ENCODE measurements at places on chromosomes 6 and 20.

DNA sequence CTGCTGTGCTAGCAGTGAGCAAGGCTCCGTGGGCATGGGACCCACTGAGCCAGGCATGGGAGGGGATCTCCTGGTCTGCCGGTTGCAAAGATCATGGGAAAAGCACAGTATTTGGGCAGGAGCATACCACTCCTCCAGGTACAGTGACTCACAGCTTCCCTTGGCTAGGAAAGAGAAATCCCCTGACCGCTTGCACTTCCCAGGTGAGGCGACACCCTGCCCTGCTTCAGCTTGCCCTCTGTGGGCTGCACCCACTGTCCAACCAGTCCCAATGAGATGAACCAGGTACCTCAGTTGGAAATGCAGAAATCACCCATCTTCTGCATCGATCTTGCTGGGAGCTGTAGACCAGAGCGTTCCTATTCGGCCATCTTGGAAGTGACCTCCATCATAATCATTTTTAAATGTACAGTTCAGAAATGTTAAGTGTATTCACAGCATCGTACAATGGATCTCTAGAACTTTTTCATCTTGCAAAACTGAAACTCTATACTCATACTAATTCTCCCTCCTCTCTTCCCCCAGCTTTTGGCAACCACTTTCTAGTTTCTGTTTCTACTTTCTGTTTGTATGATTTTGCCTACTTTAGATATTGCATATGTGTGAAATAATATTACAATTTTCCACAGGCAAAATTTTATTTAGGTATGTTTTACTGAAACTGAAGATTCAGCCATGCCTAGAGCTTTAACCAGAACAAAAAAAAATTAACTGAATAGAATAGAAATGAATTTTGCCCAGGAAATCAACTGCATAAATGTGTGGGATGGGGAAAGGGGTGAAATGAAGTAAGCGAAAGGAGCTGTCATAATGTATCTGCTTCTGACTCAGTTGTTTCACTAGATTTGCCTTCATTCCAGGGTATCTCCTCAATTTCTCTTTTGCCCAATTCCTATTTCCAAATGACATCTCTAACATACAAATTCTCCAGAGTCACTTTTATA lies 100.0 kb downstream of the RWDD2A start:
- no peak for DNase-seq

GRCh38 chr20:4797275-4797674 lies 75.6 kb downstream of the PRND start:
- no peak for DNase-seq

DNA sequence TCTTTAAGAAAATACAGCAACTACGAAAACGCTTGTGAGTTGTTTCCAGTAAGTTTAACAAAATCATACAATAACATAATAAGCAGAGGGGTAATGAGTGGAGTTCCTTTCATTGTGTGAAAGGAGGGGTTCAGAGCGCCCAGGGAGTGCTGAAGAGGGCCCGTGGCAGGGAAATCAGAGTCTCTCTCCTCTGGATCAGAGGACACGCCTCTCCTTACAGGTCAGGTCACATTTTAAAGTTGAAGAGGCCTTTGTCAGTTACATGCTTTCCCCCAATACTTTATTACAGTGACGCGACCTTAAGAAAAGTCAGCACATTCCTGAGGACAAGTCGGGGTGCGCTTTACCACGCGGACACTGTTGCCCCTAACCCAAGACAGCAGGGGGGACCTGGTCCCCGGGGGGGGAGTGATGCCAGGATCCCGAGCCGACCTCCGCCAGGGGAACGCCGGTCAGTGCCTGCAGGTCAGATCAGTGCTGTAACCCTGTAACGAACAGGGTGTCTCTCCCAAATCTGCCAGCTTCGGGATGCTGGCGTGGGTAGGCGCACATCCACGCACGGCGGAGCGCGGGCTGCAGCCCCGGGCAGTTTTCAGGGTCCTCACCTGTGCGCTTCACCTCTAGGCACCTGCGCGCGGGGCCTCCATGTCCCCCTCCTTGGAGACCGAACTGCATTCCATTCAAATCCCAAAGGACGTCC lies 848 bp downstream of the DACT2 start:
- no peak for DNase-seq

GRCh38 chr6:7502743-7503142 lies 38.7 kb upstream of the DSP start:
- no peak for DNase-seq

DNA sequence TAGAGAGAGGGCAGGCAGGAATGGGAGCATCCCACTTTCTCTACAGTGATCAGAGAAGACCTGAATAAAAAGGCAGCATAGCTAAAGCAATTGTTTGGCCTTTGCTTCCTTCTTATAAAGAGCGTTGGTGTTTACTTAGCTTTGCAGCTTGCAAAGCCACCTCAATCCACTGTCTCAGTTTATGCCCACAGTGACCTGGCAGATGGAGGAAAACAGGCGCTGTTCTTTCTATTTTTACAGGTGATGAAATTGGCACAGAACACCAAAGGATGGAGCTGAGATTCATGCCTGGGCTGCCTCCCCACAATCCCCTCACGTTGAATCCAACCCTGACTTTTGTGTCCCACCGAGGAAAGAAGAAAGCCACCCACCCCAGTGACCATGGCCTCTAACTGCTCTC lies 130.5 kb downstream of the TTLL2 start:
- DNase-seq: no peak

- no peak for DNase-seq
These were observed 463.4 kb downstream of the MAFB start for GRCh38 chr20:40225596-40225995.

GRCh38 chr6:164409309-164410009 lies 899.9 kb downstream of the C6orf118 start:
- DNase-seq: no peak

DNA sequence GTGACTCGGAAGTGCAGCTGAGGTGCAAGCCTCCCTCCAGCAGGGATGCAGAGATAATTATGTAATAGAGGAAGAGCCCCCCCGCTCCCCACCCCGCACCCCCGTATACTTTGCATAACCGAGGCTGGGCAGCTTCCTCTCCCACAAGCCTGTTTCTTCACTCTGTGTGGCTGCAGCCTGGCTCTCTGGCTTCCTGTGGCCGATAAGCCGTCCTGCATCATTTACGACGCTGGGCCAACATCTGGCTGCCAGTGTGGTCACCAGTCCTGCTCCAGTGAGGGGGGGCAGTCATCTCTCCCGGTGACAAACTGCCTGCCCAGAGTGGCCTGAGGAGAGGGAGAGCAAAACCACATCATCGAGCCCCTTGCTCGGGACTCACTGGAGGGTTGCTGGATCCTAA lies 59.2 kb downstream of the RBM38 start:
- peak; percentile 98 for DNase-seq

- no peak for DNase-seq
These were observed 113.6 kb upstream of the PLEKHG1 start for GRCh38 chr6:150486048-150486447.

DNA sequence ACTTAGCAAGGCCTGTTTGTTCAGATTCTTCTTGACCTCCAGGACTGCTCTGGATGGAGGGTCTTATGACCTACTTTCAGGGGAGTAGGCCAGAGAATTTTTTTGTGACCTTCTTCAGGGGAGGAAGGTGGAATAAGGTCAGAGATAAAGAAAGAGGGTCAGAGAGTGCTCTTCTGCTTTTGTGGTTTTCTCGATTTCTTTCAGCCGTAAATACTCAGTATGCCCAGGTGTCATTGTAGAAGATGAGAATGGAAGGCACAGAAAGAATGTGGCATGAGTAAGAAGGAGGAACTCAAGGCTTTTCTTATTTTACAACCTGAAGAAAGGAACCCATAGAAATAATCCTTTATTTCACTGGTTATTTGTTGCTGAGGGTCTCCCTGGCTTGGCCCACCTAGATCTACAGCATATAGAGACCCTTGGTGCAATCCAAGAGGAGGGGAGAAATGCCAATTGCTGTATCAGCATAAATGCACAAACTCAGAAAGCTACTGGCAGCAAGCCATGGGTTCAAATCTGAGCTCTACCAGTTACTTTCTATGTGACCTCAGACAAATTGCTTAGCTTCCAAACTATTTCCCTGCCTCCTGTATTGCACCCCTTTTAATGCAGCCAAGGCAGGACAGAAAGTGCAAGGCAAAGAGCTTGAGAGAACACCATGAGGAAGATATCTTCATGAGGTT lies 68.0 kb downstream of the OLIG3 start:
- no peak for DNase-seq

GRCh38 chr6:3627501-3627900 lies 124.0 kb downstream of the PXDC1 start:
- DNase-seq: no peak

DNA sequence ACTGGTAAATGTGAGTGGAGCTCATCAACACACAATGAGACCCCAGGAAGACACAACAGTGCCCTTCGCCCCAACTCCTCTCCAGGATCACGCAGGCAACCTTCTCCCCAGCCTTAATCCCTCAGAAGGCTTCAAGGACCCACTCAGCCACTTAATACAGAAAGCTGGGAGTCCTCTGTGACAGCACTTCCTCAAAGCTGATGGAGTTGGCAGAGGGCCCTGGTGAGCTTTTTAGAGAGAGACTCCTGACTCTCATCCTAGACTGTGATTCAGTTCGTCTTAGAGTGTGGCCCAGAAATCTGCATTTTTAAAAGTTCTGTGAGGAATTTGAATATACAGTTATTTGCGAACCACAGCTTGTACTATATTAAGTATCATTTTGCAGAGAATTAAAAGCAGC lies 187.7 kb downstream of the UST start:
- no peak for DNase-seq

DNA sequence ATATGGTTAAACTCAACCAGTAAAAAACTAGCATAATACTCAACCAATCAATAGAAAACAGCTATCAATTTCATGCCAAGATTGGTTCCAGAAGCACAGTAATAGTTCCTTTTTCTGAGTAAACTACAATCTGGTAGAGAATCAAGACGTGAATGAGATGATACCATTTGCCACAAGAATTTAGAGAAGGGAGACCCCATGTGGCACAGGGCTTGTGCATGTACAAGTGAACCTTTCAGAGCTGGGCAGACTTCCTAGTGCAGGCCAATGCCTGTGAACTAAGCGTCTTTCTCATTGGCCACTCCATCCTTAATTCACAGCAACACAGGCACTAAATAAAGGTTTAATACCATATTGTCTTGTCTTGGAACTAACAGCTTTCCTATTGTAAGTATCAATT lies 213.5 kb downstream of the RFPL4B start:
- no peak for DNase-seq

- no peak for DNase-seq
These were observed 219.7 kb downstream of the FARS2 start for GRCh38 chr6:5481033-5481432.

DNA sequence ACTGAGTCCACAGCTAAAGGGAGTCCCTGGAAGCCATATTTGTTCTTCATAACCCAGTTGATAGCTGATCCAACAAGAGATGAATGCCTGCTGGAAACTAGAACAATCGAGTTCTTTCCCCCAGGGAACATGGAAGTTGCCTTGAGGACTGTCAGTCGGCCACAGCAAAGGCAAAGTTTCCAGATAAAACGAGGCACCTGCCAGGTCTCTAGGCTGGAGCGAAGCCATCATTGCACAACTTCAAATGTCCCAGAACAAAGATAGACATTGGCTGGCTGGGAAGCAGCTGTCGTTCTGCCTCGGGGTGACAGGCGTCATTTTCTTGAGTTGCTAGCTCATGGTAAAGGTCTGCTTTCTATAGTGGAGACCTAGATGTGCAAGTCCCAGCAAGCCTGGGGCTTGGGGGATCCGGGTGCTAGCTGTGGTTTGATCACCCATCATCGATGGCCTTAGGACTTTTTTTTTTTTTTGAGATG lies 184.4 kb upstream of the ZNF217 start:
- no peak for DNase-seq

DNA sequence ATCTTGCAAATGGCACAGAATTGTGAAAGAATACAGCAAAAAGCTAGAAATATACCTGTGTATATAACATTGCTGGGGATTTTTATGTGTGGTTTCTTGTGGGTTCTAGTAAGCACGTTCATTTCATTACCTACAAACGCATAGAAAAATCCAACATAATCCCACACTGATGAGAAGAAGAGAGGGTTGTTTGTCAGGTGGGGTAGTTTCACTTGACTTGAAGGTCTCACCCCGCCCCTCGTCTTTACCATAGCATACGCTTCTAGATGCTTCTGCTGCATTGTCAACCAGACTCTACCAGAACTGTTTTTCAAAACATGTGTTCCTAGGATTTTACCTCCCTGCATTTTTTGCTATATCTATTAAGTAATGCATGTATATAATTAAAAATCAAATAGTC lies 284.1 kb upstream of the TAB2 start:
- DNase-seq: no peak

DNA sequence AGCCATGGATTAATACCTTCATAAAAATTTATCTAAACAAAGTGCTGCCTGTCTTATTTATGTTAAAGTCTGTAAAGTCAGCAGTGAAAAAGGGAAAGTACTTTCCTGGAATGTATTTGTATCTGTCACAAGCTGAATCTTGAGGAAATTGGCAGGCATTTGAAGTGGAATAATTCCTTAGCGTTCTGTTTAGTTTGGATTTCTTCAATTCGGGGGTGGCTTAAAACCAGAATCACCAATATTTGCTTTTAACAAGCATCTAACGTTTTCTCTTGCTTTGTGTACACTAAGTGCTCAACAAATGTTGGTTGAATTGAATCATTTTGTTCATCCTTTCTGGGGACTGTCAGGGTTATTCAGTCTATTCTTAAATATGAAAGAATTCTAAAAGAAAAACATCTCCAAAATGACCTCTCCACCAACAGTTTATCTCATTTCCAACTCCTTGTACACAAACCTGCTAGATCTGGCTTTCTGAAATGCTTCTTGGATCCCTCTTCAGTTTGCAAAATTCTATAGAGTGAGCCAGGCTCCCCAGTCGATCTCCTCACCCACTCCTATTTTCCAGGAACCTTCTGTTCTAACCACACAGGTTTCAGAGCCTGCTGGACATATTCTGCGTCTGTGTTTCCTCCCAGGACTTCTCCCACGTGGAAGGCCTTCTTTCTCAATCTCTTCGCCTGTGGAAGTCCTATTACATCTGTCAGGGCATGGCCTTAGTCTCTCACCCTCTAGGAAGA lies 2.0 kb upstream of the NPEPL1 start:
- no peak for DNase-seq

DNA sequence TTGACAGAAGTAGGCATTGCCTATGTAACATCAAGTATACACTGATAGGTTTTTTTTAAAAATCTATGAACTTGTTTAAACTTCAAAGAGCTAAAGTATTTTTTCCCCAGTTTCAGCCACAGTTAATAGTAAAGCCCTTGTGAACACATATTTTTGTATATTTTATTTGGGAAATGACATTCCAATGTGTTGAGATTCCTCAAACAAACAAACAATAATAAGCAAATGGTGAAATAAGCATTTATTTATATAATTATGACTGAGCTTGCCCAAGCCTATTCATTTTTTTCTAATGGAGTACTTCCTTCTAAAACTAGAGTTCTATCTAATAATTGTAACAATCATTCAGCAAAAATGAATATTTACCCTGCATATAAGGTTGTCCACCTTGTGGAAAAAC lies 12.5 kb downstream of the SYCP2 start:
- no peak for DNase-seq

All from AML-193 (cell line).